Stimulated activated CD4-positive, alpha-beta T cell treated with anti-CD3 and anti-CD28 coated beads, Interleukin-4, amount 100 ng/mL, for 24 hours (primary cell): ENCODE measurements at places on chromosomes 11 and 22.

GRCh38 chr22:38041760-38042487, 15.3 kb upstream of the PICK1 start:
- DNase-seq: no peak

DNA sequence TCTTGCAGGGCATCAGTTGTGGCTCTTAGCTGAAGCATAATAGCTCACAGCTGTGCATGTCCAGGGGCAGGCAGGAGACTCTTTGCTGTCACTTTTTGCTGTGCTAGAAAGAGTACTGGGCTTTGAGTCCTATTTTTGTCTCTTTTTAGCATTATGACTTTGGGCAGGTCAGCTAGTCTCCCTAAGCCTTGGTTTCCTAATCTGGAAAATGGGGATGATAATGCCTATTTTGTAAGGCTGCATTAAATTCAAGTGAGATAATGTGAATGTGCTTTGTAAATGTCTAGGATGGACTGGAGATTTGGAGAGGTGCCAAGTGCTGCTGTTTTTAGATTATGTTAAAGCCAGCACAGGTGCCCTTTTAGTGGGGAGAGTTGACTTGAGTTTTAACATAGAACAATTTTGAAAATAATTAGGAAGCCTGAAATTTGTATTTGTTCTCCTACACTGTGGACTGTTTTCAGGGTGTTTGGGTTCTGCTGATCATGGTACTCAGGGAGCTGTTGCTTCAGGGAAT, 19.1 kb downstream of the CABIN1 start:
- no peak for DNase-seq

DNA sequence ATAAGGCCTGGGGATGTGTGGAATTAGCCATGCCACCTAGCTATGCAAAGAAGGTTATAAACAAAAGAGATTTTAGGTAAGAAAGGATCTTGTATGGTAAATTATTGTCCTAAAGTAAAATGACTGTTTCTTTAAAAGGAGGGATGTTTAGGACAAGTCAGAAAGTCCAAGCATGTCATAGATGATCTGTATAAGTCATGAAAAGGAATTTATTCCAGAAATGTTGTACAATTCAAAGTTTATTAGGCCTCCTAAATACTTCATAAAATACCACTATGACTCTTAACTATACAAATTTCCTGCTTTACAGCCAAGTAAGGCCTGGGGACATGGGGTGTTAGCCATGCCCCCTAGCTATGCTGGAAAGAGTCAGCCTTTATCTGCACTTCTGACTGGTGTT, 22.7 kb downstream of the OR5A2 start:
- DNase-seq: no peak

GRCh38 chr11:123174196-123175183, 20.6 kb downstream of the CLMP start:
- no peak for DNase-seq

DNA sequence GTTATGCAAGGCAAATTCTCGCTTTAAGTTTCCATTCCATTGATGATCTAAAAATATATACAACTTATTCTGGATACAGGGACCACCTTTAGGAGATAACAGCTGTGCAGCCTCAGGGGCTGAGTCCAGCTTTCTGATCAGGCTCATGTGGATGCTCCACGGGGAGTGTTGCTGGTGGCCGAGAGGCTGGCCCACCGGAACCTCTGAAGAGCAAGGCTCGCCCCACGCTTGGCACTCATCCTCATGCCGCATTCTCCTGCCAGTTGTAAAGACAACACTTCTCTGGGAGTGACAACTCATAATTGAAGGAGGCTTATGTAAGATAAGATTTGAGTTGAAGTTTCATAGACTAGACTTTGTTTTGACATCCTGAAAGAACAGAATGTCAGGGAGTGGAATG, 123.5 kb downstream of the MPPED1 start:
- no peak for DNase-seq

DNA sequence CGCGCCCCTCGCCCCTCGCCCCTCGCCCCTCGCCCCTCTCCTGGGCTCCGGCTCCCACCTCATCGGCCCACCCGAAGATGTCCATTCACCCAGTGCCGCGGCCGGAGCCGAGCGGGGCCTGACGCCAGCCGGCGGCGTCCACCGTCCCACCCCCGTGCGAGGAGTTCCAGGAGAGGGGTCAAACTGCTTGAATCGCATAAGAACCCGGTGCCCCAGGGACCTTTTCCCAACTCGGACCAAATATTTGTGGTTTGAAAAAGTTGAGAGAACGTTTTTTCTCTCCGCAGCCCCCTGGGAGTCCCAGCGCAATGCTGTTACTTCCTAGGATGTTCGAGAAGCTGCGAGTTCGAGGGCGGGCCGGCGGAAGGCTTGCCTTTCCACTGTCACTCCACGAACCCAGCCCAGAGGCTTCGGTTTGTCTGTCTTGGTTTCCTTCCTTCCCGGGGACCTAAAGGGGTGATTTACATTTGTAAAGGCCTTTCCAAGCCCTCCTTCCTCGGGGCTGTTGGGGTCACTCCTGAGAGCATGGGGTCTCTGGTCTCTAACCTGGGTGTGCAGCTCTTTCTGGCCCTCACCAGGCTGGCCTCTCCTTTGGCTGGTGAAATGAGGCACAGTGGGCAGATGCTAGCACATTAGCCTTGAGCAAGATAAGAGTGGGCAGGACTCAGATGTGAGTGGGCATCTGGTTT, 38.0 kb downstream of the ETS1 start:
- no peak for DNase-seq
